NCI-H2029 treated with DMSO at 0.1 percent for 48 hours (cell line): ENCODE measurements at places on chromosomes 4 and X.

DNA sequence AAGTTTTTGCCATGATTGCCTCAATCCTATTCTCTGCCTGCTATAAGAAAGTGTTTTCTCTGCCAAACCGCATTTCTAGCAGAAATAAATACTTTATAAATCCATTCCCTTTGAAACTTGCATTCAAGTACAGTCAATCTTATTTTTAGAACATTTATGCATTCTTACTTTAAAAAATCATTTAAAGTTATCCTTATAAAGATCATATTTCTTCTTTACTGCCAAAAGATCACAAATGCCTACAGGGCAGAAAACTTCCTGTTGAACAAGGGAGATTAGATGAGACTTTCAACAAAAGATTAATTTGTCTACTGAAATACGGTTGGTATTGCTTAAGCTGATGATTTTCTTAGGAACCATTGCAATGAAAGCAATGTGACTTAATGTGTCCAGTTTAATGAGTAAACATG is 207.2 kb upstream of the SLIT2 start:
- DNase-seq, result no peak

- no peak for DNase-seq
Measured at GRCh38 chr4:180900781-180901180, 1342.4 kb upstream of the TENM3 start.

GRCh38 chrX:12563121-12563520 is 228.1 kb upstream of the PRPS2 start:
- no peak for DNase-seq

DNA sequence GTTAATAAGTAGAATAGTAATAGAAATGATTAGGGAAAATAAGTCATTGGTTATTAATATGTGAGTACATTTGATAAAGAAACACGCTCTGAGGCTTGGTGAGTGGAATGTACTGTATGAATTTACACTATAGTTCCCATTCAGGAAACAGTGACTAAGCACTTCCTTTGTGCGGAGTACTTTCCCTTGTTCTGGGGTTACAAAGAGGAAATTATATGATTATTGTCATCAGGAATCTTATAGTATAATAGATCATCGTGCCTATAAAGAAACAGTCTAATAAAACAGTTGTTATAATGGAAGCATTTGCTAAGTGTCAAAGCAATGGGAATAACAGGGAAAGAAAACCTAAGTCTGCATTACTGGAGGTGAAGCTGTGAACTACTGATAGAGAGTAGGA is 138.0 kb downstream of the RPA4 start:
- DNase-seq, result no peak

DNA sequence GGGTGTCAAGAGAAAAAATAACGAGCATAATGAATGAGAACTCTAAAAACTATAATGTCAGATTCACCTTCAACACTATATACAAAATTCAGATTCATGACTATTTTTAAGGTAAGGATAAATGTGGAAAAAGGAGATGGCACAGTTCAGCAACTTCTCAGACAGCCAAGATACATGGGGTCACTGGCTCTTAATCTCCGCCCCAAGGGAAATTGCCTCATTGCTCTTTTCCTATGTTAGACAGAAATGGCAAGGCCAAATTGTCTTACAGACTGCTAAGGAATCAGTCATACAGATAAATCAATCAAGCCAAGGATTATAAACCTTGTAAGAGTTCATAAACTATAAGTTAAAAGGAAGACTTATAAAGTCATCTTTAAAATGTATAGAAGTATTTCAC is 183.4 kb downstream of the OPHN1 start:
- no peak for DNase-seq

DNA sequence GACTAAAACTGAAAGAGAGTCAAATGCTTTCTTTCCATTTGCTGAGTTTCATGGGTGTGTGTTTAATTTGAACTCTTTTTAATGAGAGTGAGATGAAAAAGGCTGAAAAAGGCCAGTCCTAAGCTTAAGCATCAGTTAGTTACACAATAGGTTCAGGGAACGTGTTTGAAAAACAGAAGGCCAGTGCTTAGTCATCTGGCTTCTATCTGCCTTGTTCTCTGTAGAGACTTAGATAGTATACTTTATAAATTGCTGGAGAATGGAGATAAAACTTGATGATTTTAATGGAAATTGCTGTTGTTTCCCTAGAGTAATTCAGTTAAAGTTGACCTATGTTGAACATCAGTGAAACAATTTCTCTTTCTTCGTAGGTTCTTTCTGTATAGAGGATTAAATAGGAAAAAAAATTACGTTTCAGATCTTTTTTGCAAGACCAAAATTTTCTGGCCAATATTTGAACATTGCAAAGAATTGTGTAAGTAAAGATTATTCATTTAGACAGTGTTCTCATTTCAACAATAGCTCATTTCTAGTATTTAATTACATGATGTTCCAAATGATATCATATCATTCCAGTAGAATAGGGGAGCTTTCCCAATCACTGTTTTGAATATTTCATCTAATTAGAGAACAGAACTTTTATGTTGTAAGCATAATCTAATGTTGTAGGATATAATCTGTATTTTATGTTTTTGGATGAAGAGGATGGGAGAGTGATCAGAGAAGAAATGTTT is 1088.8 kb downstream of the ADGRL3 start:
- no peak for DNase-seq
